ENCODE measurements at places on chromosomes 16 and 17.

GRCh38 chr17:38589462-38590114 lies 16.2 kb downstream of the SRCIN1 start:
- no peak for DNase-seq

GRCh38 chr17:57589151-57590034 lies 155.7 kb downstream of the CCDC182 start:
- no peak for DNase-seq

DNA sequence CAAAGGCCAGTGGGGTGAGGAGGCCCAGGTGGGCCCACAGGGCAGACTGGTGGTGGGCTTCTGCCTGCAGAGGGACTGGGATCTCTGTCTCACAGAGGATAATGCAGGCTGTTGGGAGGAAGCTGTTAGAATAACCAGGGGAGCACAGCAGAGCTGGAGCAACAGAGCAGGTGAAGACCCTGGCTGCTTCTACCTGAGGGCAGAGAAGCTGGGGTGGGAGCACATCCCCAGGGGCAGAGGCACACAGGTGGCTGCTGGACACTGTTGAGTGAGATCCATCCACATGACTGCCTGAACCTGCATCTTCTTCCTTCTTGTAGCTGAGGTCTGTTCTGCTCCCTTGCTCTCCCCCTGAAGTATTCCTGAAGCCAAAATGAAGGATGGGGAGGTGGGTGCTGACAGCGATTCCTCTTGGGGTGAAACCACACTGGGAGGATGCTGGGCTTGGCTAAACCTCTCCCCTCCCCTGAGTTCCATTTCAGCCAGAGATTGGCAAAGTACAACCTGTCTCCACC lies 1725.0 kb downstream of the TP53TG3F start:
- DNase-seq = no peak

DNA sequence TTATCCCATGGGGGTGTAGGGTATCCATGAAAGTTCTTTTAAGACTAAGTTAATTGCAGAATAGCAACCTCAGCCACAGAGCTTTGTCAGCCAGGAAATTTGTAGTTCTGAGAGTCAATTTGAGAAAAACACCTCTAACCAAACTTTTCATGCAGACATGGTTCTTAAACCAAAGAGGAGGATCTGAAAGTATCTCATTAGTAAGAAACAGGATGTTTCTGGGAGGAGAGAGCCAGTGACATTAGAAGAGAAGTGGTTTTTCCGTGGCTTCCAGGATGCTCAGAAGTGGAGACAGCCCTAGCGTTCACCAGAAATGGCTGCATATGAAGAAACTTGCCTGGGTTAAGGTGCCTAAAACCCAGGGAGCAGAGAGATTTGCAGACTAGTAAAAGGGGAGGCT lies 7.9 kb downstream of the GNAO1 start:
- DNase-seq = no peak

- DNase-seq = no peak
Observed at GRCh38 chr17:61720016-61720795, 129.2 kb upstream of the NACA2 start.

- no peak for DNase-seq
Observed at GRCh38 chr16:10598157-10598556, 17.8 kb upstream of the EMP2 start.

Data from hematopoietic multipotent progenitor cell (in vitro differentiated cells).